ENCODE measurements at places on chromosomes 4 and X.

DNA sequence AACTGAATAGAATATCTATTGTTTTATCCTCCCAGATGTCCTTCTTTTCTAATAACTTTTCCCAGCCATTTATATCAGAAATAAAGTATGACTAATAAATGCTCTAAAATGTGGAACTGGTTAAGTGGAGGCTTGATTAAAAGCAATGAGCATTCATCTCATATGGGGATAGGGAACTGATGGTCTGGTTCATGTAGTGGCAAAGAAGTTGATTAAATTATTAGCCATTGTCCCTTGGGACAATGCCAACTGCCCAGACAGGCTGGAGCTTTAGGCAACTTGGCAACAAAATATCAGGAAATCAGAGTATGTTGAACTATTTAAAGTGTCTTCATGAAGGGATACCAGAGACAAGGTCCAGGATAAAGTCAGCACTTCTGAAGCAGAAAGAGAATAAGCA is 24.2 kb downstream of the TRO start:
- no peak for DNase-seq

DNA sequence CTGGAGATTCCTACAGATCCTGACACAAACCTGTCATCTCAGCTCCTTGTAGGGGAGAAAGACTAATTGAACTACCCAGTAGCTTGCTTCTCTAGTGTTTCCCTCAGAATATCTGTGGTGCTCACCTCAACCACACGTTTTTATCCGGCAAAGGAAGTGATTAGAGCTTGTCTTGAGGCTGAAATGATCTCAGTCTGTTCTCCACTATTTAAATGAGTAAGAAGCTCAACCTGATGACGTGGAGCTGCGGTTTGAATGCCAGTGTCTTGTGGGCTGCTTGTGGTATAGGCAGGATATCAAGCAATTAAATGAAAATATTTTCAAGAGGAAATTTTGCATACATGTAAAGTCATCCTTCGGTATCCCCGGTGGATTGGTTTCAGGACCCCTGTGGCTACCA is 270.2 kb downstream of the TLL1 start:
- DNase-seq = no peak

DNA sequence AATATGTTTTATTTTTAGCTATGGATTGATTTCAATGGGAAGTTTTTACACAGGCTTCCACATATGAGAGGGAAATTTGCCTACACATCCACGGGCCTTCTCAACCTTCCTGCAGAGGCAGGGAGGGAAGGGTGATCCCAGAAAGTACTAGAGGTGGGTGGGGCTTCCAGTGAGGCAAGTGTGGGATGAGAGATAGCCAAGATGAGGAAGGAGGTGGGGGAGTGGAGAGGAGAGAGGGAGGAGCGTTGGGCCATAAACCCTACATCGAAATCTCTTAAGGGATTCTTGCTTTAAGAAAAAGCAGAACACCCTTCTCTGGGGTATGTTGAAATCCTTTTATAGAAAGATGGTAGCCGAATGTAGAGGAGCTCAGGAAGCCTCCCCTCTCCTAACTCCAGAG is 19.0 kb downstream of the NKX6-1 start:
- no peak for DNase-seq

- DNase-seq = no peak
Measured at GRCh38 chr4:77917601-77918000, 55.0 kb downstream of the MRPL1 start.

DNA sequence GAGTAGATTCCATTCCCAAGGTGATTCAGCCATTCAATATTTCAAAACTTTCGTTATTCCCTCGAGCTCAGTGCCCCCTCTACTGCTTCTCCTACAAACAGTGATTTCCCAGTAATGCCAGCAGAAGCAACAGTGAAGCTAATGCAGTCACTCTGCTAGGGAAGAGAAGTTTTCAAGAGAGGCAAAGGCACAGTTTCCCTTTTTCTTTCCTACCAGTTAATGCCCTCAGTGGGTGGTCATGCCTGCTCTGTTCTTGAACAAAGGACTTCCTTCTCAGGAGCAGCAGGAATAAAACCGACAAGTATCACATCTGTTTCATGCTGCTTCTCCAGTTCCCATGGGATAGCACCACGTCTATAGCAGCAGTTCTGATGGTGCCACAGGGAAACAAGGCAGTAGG is 317.2 kb downstream of the TENM3 start:
- DNase-seq = peak; percentile 78

- no peak for DNase-seq
Measured at GRCh38 chr4:91653067-91653466, 650.7 kb upstream of the GRID2 start.

- DNase-seq = peak; percentile 57
Measured at GRCh38 chrX:54640736-54641135, 110.7 kb downstream of the GNL3L start.

GRCh38 chr4:113636877-113637276 is 124.7 kb downstream of the CAMK2D start:
- no peak for DNase-seq

- no peak for DNase-seq
Measured at GRCh38 chrX:136708348-136708747, 60.4 kb downstream of the CD40LG start.

GRCh38 chr4:128287141-128287870 is at the start of gene PGRMC2:
Gene PGRMC2 (minus strand): TSS chr4:128287813. CDS start chr4:128287790, 23 bp downstream.
- no peak for DNase-seq

- DNase-seq = peak; percentile 2
Measured at GRCh38 chr4:16226816-16227461, 668 bp upstream of the TAPT1 start.

- DNase-seq = peak; percentile 66
Measured at GRCh38 chr4:7194251-7195140, 2.2 kb downstream of the SORCS2 start.

DNA sequence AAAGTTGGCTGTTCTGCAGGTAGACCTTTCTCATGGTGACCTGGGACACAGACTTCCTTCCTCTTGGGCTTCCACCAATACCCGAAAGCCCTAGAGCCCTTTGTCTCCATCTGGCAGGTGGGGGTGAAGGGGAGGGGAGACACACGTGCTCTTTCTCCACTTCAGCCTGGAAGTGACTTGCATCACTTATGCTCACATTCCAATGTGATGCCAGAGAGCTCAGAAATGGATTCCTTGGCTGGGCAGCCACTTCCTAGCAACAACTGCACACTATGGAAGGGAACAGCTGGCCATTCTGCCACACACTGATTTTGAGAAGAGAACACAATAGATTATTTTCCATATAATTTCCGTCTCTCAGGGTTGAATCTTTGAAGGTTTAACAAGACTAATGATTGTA is 36.3 kb downstream of the C4orf51 start:
- DNase-seq = peak; percentile 57

DNA sequence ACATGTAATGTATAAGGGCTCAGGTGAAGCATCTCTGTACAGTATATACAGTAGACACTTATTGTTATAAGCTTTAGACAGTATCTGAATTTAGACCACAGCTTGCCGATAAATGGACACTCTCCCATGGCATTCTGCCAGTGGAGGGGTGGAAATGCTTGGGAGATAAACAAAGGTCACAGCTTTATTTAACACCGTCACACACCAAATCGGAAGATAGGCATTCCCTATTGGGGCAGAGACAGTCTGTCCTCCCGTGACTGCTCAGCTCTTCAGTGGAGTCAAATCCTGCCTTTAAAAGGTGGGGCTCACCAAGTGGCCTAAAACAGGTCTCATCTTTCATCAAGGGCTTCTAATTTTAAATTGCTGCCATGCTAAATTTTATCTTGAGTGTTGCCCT is 178.8 kb downstream of the CAMK2D start:
- no peak for DNase-seq

DNA sequence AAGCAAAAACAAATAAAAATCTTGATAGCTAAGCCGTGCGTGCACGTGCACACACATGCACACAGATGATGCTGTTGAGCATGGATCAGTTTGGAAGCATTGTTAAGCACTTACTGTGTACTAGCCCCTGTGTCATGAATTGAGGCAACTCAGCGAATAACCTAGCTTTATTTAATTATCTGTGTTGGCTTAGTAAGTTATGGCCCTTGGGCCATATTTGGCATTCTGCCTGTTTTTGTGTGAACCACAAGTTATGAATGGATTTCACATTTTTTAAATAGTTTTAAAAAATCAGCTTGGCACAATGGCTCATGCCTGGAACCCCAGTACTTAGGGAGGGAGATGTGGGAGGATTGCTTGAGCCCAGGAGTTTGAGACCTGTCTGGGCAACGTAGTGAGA is 113.6 kb upstream of the CBLL2 start:
- DNase-seq = no peak

DNA sequence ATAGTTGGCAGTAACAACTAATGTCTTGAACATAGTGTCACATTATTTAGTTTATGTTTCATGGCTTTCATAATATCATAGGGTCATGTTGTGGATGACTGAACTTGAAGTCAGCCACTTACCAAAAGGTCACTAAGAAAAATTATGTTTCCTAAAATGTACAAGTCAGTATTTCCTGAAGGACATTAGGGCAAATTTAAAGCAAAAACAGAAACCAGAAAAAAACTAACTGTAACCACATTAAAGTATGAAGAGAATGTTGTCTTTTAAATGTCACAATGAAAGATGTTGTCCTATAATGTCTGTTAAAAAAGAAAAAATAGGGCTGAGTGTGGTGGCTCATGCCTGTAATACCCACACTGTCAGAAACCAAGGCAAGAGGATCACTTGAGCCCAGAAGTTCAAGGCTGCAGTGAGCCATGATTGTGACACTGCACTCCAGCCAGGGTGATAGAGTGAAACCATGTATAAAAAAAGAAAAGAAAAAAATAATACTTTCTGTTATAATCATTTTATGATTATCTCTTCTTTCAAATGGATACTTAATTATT is 55.8 kb downstream of the HHIP start:
- no peak for DNase-seq

- no peak for DNase-seq
Measured at GRCh38 chrX:16839219-16839851, 30.8 kb downstream of the RBBP7 start.

DNA sequence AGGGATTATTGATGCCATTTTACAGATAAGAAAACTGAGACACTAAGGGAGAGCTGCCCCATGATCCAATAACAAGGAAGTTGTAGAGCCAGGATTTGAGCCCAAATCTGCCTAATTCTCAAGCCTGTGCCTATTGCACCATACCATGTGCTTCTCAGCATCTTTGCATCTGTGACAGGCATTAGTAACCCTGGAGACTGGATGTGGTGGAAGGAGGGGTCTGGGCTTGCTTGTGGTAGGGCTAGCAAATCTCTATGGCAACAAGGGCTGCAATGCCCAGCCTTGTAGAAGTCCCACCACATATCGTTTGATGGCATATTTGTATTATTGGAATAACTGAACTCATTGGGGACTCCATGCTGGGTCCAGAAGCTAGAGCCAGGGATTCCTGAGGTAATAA is 58.1 kb downstream of the RTL5 start:
- no peak for DNase-seq

DNA sequence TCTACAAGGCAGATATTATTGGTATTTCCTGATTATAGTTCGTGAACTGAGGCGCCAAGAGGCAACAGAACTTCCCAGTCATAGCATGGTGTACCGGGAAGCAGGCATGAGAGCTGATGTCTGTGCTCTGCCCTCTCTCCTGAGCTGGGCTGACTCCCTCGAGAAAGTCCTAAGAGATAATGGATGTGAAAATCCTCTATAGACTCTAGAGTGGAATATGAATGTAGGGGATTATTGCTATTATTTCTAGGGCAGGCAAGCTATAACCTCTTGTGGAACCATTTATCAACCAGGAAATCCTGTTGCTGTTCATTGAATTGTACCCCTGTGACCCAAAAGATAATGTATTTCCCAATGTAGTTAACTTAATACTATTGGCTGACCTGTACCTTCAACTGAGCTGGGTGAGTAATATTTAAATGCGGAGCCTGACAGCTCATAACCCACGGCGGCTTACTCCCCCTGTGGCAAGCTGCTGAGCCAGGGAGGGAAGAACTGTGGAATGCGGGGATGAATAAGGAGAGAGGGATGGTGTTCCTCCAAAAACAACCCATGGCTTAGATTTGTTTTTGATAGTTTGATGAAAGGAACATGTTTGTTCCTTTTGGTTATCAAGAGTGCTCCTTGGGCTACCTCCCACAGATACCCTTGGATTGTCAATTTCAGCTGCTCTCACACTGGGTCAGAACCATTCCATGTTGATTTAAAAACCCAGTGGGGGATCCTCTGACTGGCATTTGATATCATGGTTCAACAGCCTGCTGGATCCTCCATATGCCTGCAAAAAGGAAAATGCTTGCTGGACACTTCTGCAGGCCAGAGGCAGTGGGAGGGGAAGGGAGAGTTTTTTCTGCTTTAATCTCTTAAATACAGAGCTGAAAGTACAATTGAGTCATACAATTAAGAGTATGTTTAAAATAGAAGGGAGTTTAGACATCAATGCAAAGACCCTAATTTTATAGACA is 339.0 kb upstream of the BOD1L1 start:
- no peak for DNase-seq

DNA sequence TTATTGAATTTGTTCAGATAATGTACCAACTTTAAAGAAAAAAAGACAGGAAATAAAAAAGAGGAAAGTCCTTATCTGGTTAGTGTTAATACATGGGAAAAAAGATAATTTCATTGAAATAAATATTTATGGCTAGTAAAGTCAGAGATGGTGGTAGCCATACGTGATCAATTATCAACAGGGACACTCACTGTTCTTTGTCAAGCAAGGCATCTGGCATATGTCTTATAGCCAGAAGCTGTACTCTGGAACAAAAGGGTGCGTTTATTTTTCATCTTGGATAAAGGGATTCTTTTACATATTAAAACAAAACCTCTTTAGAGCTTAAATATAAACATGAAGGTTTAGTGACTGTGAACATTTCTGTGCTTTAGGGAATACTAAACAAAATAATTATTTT is 26.7 kb downstream of the HDX start:
- no peak for DNase-seq

- DNase-seq = peak; percentile 31
Measured at GRCh38 chr4:87901422-87901992, 68.7 kb downstream of the MEPE start.

DNA sequence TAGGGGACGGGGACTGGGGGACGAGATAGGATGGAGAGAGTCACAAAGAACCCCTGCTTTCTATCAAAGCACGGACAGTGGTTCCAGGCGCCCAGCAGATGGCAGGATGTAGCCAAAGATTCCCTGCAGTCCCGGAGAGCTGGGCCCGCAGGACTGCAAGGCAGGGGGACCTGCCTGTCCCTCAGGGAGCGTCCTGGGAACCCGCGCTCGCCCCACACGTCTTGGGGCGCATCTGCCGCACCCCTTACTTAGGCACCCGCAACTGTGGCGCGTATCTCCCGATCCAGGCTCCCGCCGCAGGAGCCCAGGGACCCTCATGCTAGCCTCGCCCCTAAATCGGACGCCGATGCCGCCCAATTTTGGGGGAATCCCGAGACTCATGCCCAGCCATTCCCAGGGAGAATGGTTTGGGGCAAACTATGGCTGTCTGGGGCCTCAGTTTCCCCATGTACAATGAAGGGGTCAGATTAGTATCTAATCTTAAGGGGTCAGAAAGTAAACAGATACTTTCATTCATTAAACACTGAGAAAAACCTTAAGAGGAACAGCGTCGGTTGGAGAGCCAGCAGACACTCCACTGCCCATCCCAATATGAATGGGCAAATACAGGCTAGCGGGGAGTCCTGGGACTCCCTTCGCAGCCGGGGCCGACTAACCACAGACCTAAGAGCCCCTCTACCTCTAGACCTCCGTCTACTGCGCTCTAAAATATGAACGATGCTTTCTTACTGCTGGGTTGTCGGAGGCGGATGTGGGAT is 581 bp upstream of the STK32B start:
- peak; percentile 27 for DNase-seq

GRCh38 chrX:150118476-150118875 is 180.2 kb upstream of the EOLA2 start:
- no peak for DNase-seq
